Astrocyte (in vitro differentiated cells and primary cell): ENCODE measurements at places on chromosomes 7 and 10. TPM values are rescaled to one million over a fixed set of nuclear protein-coding genes. Genes with fewer than 3 reads are reported as not detected.

DNA sequence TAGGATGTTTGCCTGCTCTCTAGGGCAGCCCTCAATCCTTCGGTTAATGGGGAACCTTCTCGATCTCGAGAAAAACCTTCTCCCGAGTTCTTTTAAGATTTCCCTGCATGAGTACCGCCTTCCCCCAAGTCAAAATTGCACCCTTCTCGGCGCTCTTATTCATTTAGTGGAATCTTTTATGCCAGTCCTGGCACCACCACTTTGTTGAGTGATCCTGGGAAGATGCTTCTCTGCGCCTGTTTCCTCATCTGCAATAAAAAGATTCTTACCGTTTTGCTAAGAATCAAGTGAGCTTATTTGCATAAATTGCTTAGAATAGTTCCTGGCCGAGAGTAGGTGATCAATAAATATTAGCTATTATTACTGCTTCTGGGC is 697 bp downstream of the ARPC1A start:
- DNase-seq, result no peak

DNA sequence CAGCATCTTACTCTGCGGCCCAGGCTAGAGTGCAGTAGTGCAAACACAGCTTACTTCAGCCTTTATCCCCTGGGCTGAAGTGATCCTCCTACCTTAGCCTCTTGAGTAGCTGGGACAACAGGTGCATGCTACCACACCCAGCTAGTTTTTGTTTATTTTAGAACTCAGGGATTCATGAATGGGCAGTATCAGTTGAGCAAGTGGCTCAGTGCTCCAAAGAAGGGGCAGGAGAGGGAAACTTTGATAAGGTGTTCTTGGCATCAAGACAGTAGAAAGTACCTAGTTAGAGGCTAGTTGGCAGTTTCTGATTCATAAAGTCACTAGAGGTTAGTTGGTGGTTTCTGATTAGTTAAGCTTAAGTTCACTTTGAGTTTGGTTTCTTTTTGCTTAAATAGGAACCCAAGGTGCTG is 18.4 kb downstream of the TRIM24 start:
- no peak for DNase-seq

- peak; percentile 81 for DNase-seq
Observed at GRCh38 chr10:36114913-36115312, 472.8 kb upstream of the FZD8 start.

GRCh38 chr7:92336662-92337340 is 91.0 kb downstream of the ANKIB1 start:
- DNase-seq, result peak; percentile 26

- no peak for DNase-seq
Observed at GRCh38 chr10:56142092-56142728, 218.8 kb downstream of the ZWINT start.

- no peak for DNase-seq
Observed at GRCh38 chr10:97058521-97058920, 127.2 kb downstream of the SLIT1 start.

DNA sequence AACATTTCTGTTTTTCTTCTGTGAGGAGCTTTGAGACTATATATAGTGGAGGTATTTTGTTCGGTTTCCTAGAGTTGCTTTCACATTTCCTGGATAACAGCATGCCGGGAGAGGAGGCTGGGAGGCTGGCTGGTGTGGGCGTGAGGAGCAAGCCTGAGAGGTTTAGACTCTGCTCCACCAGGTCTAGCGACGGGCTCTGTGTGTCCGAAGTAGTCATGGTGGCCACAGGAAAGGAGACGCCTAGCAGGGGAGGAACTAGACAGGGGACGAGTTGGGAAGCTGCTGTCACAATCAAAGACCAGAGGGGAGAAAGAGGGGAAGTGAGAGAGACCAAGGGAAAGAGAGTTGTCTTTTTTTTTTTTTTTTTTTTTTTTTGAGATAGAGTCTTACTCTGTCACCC is 19.6 kb downstream of the PTPRE start:
- DNase-seq, result no peak

GRCh38 chr10:91341686-91342085 is 68.5 kb upstream of the HECTD2 start:
- DNase-seq, result no peak

GRCh38 chr10:44425466-44425865 is 40.6 kb upstream of the CXCL12 start:
- no peak for DNase-seq

DNA sequence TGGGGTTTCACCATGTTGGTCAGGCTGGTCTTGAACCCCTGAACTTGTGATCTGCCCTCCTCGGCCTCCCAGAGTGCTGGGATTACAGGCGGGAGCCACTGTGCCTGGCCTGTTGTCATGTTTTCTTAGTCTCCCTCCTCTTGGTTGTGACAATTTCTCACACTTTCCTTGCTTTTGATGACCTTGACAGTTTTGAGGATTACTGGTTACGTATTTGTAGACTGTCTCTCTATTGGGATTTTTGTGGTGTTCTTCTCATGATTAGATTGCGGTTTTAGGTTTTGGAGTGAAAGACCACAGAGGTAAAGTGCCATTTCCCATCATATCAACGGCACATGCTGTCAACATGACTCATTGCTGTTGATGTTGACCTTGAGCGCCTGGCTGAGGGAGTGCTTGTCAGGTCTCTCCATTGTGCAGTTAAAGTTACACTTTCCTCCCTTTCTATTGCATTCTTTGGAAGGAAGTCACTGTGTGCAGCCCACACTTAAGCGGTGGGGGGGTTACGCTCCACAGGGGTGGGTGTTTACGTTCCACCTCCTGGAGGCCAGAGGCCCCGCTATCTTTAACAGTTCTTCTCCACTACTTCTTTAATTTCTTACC is 10.8 kb downstream of the NEURL1 start:
- peak; percentile 97 for DNase-seq

- no peak for DNase-seq
Observed at GRCh38 chr7:104208421-104208780, 588 bp upstream of the ORC5 start.

- DNase-seq, result no peak
Observed at GRCh38 chr7:2805213-2805944, 38.7 kb downstream of the GNA12 start.

- no peak for DNase-seq
Observed at GRCh38 chr10:79445977-79446757, 743 bp upstream of the ZCCHC24 start.

DNA sequence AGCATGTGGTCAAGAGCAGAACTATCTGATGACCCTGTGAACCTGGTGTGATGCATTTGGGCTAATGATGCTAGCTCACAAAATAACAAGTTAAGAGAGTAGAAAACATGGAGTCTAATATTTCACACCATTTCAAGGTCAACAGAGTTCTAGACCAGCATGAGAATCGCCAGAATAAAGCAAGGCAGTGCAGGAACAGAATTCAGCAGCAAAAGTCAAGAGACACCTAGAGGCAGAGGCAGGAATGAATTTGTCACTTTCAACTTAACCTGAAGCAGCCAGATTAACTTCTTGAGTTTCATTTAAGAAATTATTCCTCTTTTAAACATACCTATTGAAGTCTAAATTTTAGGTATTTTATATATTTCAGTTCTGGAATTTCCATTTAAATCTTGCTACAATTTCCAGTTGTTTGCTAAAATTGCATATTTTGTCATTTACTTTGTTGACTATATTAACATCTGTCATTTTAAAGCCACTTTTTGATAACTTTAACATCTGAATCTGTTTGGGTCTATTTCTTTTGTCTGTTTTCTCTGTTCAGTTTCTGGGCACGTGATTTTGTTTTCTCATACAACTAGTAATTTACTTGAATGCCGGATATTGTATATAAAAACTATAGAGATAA is 44.2 kb upstream of the PRSS58 start:
- no peak for DNase-seq

GRCh38 chr7:111229916-111230315 is 139.0 kb downstream of the LRRN3 start:
- peak; percentile 47 for DNase-seq

DNA sequence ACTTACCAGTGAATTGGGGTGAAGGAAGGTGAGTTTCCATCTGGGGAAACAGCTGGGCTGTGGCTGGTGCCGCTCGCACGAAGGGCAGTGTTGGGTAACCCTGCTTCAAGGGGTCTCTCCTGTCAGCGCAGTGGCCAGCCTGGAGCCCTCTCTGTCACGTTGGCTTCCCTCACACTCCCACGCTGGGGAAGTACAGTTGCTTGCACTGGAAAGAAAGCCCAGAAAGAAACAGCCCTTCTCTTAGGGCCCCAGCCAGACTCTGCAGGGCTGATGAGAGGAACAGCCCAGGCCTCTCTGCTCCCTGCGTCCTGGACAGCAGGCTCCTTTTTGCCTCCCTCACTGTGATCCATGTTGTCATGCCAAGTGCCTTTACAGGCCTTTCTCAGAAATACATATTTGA is 40.3 kb upstream of the TRIM8 start:
- no peak for DNase-seq

ADRA2A gene
- total RNA-seq, result 1.2 and 1.5 TPM in 2 replicates

PNLIPRP1 gene
- total RNA-seq, result not detected in 2 replicates
